Omental fat pad (tissue), 4 donors: ENCODE measurements at places on chromosomes 1 and 21.

DNA sequence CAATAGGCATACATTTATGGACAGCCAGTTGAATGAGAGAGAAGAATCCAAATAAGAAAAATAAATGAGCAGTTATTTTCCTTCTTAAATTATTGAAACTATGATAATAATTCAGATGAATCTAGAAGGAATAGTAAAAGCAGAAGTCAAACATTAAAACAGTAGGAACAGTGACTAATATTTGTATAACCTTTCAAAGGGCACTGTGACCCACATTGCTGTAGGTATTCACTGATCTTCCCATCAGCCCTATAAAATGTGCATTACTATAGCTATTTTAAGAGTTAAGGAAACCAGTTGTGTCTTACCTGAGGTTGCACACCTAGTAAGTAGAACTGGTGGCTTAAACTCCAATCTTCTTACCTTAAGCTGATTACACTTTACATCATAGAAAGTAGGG is 102.8 kb upstream of the ARTN start:
- no peak for DNase-seq

GRCh38 chr1:109641078-109641740 is 14.7 kb upstream of the GSTM4 start:
- no peak for DNase-seq

GRCh38 chr1:230548997-230549396 is 93.3 kb upstream of the COG2 start:
- DNase-seq: no peak

GRCh38 chr21:36518883-36519492 is 39.1 kb upstream of the CLDN14 start:
- no peak for DNase-seq

DNA sequence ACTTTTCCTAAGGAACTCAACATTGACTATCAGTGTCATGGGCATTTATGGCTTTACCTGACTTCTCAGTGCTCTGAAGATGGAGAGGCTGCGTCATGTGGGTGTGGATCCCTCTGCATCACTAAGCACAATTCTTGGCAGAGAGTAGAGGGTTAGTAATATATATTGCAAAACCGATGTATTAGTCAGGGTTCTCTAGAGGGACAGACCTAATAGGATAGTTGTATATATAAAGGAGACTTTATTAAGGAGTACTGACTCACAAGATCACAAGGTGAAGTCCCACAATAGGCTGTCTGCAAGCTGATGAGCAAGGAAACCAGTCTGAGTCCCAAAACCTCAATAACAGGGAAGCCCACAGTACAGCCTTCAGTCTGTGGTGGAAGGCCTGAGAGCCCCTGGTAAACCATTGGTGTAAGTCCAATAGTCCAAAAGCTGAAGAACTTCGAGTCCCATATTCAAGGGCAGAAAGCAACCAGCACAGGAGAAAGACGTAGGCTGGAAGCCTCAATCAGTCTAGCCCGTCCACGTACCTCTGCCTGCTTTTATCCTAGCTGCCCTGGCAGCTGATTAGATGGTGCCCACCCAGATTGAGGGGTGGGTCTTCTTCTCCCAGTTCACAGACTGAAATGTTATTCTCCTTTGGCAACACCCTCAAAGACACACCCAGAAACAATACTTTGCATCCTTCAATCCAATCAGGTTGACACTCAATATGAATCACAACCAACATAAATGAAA is 159.7 kb upstream of the NRIP1 start:
- no peak for DNase-seq

DNA sequence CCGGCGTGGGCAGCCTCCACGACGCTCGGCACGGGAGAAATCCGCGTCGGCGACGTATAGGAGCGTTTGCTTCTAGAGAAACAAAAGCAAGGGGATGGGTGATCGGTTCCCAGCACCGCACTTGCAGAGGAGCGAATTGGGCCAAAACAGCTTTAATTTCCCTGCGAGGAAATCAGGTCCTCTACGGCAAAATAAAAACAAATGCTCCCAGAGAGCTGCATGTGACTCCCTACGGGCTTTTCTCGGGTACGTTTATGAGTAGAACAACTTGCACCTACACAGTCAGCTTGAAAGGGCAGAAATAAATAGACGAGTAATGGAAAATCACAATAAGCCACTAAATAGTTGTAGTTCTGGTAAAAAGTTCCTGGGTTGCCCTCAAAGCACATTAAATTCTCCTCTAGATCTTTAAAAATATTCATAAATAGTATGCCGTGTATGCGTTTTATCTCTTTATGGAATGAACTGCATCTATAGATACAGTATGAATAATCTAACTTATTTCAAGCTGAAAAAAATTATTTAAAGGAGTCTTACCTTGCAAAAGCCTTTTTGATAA is 1.2 kb downstream of the NHLH2 start:
- no peak for DNase-seq

GRCh38 chr1:201742476-201742875 is 86.5 kb upstream of the IPO9 start:
- DNase-seq: no peak

DNA sequence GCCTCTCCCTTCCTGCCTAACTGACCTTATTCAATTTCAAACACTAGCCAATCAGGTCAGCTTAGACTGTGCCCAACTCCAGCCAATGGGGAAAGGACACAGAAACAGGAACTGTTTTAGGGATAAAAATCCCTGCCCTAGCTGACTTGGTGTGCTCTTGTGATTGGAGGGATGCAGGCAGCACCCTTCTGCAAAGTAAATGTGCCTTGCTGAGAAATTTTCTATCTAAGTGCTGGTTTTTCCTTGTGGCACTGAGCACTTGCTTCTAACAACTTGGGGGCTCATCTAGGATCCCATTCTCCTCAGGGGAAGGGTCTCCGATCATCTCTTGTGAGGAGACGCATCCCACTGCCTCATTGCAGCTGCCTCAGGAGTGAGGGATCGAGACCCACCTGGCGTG is 10.7 kb upstream of the CD2 start:
- no peak for DNase-seq

DNA sequence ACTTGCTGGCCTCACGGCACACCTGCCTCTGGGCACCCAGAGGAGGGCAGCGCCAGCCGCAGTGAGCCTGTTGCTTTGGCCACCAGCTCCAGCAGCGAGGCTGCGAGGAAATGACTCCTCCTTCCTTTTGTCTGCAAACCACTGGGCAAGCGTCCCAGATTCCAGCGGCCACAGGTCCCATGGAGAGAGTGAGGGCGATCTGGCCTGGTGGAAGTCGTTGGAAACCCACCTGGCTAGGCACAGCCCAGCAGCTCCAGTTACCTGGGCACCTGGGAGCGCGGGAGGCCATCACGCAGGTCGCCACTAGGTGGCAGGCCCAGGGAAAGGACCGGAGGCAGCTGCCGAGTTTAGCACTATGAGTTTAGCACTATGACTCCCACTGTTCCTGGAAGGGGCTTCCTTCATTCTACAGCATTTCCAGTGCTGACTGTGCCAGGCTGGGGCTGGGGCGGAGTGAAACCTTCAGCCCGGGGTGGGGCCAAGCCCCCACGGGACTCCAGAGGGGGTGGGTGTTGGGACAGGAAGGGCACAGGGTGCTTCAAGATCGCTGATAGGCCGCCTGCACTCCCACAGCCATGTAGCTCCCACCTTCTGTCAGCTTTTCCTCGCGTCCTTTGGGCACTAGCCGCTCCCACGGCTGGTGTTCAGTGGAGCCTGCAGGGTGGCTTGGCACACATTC is 1.1 kb upstream of the ESPN start:
- no peak for DNase-seq

DNA sequence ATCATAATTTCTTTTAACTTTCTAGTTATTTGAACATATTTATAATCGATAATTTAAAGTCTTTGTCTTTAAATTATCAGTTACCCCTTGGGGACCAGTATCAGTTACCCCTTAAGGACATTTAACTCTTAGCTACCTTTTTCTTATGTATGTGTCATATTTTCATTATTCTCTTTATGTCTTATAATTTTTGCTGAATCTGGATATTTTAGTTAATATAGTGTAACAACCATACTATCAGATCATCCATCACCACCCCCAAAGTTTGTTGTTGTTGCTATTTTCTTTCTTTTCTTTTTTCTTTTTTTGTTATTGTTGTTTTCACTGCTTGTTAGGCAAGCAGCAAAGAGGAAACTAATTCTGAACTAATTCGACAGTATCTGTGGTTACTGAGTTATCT is 57.0 kb upstream of the TNFSF18 start:
- DNase-seq: no peak

DNA sequence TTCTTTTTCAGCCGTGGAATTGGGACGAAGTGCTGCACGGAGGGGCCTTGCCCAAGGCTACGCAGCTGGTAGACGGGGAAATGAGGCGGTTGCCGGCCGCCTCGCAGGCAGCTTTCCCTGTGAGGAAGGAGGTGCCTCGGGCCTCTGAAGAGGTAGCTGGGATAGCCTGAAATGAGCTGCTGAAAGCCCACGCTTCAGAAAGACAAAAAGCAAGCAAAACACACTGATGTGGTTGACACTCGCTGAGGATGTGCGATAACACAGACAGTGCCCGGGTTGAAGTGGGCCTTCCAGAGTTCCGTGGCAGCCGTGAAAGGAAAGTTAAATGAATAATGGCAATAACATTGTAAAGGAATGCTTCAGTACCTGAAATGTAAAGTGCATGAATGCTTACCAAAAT is 47.2 kb downstream of the S1PR1 start:
- DNase-seq: no peak

DNA sequence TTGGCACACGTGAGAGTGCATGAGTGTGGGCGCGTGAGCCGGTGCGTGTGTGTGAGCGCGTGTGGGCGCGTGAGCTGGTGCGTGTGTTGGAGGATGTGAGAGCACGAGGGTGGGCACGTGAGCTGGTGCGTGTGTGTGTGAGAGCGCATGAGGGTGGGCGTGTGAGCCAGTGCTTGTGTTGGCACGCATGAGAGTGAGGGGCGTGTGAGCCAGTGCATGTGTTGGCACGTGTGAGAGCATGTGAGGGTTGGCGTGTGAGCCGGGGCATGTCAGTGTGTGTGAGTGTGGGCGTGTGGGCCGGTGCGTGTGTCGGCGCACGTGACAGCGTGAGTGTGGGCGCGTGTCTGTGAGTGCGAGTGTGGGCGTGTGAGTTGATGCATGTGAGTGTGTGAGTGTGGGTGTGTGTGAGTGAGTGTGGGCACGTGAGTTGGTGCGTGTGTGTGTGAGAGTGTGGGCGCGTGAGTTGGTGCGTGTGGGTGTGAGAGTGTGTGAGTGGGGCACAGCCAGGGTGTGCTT is 45.7 kb upstream of the ARHGEF16 start:
- no peak for DNase-seq

DNA sequence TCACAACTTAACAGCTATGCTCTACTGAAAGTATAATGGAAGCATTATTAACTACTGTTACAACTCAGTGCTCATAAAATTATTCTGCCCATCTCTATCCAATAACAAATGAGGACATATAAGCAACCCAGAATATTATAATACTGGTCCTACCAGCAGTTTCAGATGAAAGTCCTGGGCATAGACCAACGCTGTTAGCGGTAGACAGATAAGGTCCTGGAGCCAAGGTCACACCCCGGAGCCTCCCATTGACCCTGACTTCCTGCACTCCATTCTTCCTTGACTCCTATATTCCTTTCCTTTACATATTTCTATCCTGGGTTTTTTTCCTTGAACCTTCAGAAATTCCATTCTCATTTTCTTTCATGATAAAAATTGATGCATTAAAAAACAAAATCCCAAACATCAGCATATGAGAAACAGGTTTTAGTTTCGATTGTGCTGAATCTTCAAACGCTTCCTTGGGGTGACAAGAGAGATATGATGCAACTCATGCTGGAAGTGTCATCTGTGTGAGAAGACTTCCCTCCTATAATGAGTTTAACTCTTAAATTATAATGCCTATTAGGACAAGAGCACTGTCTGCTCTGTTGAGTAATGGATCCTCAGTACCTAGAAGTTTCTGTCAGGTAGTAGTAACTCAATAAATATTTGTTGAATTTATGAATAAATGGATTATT is 831.1 kb downstream of the LRRIQ3 start:
- no peak for DNase-seq

GRCh38 chr1:181139631-181140061 is 51.1 kb downstream of the IER5 start:
- no peak for DNase-seq

- DNase-seq: no peak
Measured at GRCh38 chr1:154938604-154939399, 2.3 kb upstream of the PMVK start.

GRCh38 chr1:46343705-46344104 is 3.1 kb downstream of the NSUN4 start:
- no peak for DNase-seq
